ENCODE measurements at places on chromosomes 1 and 21.

DNA sequence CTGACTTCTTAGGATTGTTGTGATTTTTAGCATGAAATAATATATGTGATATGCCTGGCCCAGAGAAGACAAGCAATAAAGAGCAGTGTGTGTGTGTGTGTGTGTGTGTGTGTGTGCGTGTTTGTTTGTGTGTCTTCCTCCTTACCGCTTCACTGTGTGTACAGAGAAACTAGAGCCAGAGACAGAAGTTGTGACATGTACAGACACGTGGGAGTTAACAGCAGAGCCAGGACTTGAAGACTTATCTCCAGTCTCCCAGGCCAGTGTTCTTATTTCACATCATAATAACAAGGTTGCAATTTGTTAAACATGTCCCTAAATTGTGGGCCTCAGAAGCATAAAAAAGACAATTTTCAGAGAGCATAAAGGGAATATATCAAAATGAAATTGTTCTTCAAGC, 192.0 kb upstream of the JUN start:
- DNase-seq, result no peak

- no peak for DNase-seq
Measured at GRCh38 chr1:207140536-207140935, 36.5 kb downstream of the C4BPA start.

DNA sequence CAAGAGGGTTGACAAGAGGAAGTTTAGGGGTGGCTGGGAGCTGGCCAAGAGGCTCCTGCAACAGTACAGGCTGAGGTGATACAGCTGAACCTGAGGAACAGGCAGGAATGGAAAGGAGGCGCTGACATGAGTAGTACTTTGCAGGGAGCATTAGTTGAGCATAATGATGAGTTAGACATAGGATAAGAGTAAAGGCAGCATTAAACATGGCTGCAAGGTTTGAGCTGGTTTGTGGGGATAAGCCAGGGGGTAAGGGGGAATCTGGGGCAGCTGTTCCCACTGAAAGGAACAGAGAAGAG, 20.6 kb downstream of the SLC30A10 start:
- no peak for DNase-seq

DNA sequence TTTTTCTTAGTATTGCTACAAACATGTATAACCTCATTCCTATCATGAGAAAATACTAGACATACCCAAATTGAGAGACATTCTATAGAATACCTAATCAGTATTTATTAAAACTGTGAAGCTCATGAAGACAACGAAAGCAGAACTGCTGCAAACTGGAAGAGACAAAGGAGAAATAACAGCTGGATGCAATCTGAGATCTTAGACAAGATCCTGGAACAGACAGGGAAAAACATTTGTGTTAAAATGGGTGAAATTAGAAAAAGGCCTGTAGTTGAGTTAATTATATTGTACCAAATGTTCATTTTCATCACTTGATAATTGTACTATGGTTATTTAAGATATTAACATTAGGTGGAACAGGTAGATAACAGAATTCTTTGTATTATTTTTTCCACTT, 392.0 kb downstream of the PLPP3 start:
- no peak for DNase-seq

DNA sequence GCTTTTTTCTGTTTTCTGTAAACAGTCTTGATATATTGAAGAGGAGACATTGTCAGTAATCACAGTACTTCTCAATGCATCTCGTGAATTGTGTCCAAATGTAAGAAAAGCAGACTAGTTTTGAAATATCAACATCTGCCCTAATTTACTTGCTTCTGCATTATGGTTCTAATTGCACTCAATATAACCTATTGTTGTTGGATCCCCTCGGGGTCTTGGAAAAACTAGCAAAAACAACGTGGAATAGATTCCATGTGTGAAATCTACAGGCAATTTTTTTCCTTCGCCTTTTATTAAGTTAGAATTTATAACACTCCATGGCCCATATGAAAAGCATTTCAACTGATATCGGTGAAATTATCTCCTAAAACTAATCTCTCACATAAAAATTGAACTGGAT, 236.5 kb downstream of the TTLL7 start:
- DNase-seq, result no peak

DNA sequence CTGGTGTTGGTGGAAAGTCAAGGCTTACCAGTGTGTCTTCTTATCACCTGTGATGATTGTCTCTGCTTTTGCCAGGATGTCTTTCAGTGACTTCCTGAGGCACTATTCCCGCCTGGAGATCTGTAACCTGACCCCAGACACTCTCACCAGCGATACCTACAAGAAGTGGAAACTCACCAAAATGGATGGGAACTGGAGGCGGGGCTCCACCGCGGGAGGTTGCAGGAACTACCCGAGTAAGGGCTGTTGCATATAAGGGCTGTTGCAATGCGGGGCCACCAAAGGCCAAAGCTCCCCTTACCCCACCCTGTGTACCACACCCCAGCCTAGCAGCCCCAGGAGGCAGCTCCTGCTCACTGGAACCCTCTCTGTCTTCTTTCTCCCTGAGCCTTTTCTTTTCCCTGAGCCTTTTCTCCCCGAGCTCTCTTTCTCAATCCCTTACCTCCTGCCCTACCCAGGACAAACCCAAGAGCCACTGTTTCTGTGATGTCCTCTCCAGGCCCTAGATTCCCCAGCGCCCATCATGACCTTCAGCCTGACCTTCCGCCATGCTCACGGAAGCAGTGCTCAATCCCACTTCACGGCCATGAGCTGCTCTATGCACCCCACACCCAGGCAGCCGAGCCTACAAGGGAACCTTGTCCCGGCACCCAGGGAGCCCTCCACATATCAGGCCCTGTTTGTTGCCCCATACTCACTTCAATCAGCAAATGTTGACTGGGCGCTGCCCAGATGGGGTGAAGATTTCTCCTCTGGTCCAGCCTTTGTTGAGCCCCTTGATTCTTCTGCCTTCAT, 40.6 kb downstream of the CAPN2 start:
- no peak for DNase-seq

DNA sequence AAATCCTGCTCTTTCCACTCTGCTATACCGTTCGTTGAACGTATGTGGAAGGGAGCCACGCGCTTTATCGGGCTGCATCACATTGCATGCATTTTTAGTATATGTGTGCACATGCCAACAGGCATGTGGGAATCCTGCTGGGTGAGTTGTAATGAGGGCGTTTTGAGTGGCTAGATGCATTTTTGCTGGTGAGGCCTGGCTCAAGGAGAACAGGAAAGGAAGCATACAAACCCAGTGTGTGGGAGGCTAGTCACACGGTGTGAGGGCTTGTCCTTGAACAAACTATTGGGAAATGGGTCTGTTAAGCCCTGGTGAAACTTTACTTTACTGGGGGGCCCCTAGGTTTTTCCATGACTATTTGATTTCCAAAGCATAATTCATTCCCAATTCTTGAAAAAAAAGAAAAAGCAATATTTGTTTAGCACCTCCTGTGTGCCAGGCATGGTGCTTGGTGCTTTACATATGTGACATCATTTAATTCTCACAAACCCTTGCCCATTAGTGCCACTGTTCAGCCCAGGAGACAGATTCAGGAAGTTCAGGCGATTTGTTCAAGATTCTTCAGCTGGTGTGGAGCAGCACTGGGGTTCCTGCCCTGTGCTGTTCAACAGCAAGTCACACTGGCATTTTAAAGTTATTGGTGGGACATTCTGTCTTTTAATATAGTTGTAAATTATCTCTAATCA, 25.6 kb upstream of the JUN start:
- no peak for DNase-seq

DNA sequence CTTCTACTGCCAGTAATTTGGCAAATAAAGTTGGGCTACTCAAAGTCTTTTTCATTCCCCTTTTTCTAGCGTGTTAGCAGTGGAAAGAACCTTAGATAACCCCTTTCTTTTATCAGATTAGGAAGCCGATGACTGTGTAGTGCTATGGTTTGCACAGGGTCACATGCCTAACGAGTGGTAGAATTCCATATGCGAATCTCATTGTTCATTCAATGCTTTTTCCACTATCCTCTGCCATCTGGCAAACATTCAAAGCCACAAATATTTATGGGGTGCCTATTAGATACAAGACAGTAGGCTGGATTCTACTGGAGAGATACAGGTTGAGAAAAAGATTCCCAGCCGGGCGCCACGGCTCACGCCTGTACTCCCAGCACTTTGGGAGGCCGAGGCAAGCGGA, 14.9 kb upstream of the IER5 start:
- no peak for DNase-seq

- no peak for DNase-seq
Measured at GRCh38 chr1:170836141-170836540, 99.2 kb upstream of the MROH9 start.

GRCh38 chr1:226880372-226881287, 10.2 kb downstream of the PSEN2 start:
- DNase-seq, result no peak

- no peak for DNase-seq
Measured at GRCh38 chr1:12196641-12197482, 30.1 kb downstream of the TNFRSF1B start.

GRCh38 chr1:17120962-17121837, 1.9 kb upstream of the PADI2 start:
- DNase-seq, result no peak

DNA sequence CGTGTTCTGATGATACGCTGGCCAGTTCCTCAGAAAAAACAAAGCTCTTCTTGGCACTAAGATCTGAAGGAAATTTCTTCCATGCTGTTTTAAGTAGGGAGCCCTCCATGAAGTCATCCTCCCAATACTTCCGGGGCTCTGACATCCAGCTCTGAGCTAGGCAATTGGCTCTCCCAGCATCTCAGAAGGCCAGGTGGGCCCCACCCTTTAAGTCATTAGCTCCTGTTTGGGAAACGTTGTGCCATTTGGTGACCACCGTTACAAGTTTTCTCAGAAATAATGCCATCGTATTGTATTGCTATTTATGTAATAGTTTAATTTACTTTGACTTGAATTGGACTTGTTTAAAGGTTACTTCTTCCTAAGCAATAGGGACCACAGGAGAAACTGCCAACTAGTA, 130.3 kb upstream of the EDN2 start:
- DNase-seq, result no peak

DNA sequence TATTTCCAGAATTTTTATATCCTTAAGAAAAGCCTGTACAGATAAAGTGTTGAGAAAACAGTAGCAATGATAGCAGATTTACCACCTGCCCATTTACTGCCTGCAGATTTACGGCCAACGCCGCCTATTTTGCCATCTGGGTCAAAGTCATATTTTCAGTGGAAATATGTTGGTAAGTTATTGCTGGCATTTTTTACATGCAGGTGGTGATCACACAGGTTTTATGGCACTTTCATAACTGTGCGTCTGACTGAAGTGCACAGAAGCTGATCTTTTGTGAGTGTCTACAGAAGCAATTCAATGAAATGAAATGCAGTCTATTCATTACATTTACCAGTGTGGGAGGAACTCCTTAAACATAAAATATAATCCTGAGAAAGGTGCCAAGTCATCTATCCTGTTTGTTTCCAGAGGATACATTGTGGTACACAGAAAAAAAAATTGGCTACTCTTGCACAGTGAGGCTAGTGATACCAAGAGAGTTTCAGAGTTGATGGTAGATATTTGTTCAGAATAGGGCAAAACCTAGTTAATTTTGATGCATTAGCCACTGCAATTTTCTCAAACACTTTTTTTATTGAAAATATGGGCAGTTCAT, 458.5 kb downstream of the NEGR1 start:
- no peak for DNase-seq

DNA sequence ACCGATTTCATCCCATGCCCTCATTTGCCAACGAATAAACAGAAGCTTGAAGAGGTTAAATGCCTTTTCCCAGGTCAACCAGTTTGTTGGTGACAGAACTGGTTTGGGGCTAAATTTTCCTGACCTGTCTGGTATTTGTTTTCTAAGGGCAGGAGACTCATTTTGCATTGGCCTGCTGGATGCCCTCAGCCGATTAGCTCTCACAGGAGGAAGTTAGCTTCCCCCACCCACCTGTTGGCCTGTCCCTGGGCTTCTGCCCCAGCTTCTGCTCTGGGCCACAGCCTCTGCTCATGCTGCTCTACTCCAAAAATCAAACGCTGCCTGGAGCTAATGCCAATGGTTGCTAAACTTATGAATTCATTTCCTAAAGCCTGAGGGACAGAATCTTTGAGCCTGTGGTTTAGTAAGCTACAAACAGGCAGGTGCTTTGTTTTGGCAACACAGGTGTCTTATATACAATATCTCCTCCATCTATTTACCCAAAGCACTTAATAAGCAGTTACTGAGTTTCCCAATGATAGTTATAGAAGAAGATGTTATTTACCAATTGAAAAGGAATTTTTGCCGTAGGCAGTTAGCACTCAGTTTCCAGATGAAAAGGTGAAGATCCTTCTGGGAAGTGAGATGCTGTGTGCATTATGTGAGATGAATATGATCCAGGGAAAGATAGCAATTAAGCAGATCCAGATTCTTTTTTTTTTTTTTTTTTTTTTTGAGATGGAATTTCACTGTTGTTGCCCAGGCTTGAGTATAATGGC, 82.3 kb downstream of the TM2D1 start:
- DNase-seq, result no peak

DNA sequence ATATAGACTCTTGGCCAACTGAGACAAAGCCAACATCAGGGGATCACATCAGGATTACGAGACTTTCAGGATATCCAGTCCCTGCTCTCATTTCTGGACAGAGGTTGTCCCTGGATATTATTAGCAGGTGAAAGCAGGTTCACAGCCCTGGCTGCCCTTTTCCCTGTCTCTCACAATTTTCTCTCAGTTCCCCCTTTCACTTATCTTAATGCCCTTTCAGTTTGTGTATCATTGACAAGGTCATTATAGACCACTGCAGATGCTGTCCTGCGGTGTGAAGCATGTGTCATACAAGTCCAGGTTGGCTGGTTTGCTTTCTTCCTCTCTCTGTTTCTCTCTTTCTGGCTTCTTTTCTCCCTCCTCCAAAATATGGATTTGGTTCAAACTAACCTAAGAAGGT, 2.1 kb upstream of the KLHDC9 start:
- DNase-seq, result no peak

- DNase-seq, result no peak
Measured at GRCh38 chr1:108043707-108044106, 78.7 kb upstream of the VAV3 start.

DNA sequence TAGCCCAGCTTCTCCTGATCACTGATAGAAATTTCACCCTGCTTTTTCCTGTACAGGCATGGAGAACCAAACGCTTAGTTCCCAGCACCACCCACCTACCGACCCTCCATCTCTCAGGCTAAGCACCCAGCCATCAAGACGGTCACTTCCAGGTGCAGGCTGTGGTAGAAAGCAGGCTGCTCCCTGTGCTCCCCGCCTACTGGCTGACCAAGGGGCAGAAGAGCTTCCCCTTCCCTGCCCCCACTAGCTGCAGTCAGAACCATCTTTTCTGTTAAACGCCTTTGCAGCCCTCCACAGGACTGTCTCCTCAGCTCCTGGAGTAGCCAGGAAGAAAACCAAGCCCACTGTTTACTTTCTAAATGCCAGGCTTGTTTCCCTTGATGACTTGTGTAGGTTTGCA, 23.0 kb downstream of the SPATA46 start:
- DNase-seq, result no peak

DNA sequence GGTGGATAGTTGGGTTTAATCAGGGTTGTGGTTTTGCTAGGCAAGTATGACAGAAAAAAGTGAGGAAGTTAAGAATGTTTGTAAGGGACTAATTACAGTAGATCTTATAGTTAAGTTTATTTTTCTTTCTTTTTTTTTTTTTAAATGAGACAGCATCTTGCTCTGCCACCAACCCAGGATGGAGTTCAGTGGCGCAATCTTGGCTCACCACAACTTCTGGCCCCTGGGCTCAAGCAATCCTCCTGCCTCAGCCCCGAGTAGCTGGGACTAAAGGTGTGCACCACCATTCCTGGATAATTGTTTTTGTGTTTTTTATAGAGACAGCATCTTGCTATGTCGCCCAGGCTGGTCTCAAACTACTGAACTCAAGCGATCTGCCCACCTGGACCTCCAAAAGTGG, 41.7 kb downstream of the EYA3 start:
- no peak for DNase-seq
